ENCODE measurements at places on chromosomes 5 and 9. TPM values are rescaled to one million over a fixed set of nuclear protein-coding genes. Genes with fewer than 3 reads are reported as not detected.
A peak's percentile ranks its signal among the peaks of the same experiment; 100 is the strongest.

DNA sequence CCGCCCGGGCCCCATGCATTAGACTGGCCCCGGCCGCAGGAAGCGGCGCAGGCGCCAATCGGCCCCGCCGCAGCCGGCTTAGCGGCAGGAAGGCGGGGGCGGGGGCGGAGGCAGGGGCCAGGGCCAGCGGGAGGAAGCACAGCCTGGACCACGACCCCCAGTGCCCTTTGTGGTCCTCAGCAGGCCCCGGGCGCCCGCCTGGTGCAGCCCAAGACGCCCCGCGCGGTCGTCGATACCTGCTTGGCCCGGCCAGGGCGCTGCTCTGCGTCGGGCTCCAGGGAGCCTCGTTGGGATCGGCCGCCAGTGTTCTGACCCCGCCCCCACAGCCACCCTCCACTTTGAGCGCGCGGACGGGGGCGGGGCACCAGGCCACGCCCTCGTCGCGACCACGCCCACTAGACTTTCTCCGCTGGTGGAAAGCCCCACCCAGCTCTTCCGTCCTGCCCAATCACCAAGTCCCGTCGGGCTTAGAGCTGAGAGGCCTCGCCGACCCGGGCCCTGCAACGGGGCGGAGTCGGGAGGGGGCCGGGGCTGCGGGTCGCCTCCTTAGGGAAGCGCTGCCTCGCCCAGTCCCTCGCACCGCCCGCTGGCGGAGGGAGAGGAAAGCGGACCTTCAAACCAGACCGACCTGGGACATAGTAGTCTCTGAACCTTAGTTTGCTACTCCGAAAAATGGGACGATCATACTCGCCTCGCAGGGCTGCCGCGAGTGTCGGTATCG, at the start of gene PDLIM7:
Gene PDLIM7, minus strand, starts transcription at position 313 of the 721 bp plus-strand sequence. CDS start 1,092 bp downstream, outside the sequence.
- DNase-seq = peak; percentile 98

DNA sequence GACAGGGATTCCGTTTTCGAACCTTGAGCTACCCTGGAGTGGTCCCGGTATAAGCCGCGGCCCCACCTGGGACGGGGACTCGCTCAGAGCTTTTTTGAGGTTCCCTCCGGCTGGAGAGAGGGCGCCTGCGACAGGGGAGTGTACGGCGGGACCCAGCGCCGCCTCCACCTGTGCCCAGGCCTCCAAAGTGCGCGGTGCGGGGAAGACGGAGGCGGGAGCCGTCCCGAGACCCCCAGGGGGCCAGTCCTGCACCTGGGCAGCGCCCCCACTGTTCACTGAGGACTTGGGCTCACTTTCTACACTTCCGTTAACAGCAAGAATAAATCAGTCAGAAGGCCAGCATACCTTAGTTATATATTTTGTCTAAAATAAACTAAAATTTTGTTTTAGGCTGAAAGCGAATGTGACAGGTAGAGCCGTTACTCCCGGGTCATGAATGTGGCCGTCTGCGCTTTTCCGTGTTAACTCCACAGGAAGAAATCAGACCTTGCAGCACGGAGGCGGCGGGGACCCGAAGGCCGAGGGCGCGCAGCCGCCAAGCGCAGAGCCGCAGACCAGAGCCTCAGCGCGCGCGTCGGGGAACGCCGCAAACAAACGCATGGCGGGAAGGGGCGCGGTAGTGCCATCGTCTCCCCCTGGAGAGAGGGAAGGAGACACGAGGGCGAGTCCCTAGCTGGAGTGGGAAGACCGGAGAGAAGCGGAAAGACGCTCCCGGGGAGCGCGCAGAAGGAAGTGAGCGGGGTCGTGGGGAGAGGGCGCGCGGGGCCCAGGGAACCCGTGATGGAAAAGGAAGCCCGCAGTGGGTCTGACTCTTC, 14.1 kb downstream of the TRIM7 start:
- peak; percentile 61 for DNase-seq

DNA sequence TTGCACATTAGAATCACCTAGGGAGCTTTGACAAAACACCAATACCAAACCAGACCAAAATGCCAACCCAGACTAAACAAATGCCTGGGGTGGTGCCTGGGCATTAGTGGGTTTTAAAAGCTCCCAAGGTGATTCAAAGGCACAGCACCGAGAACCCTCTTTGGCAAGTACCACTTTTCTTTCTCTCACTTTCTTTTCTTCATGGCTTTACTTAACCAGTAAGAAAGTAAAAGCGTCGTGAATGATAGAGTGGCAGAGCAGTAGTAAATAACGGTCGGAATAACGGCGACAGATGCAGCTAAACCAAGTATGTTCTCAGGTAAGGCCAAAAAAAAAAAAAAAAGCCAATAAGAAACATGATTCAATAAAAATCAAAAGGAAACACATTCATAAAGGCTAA, 49.5 kb downstream of the ZNF608 start:
- no peak for DNase-seq

DNA sequence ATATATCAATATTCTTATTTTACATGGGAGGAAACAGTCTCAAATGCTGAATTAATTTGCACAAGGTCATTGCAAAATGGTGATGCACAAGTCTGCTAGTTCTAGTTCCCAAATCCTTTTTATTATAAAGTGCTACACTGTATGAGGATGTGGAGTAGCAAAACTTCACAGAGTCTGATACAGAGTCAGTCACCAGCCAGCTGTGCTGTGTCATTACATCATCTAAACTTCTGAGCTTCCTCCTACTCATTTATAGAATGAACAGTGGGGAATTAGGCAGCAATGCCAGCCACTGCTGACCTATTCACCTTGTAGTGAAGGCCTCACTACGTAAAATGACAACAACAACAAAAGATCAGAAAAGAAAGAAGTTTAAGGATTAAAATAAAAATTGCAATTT, 357.8 kb downstream of the TMEM167A start:
- peak; percentile 28 for DNase-seq

- DNase-seq = no peak
Observed at GRCh38 chr5:131611064-131611381, 24.0 kb downstream of the RAPGEF6 start.

DNA sequence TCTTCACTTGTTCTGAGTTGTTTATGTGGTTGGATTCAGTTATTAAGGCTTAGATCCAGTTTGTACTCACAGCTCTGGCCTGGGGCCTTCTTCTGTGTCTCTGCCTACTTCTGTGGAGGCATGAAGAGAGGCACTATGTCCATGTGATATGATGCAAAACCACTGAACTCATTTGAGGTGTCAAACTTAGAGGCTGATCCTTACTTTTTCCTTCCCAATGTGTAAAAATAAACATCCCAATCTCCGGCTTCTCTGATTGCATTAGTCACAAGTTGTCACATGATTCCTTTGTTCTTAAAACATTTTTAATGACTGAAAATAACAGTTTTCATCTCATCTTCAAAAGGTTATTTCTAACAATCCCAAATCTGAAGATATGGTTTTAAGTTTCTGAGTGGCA, 276.0 kb upstream of the RGMB start:
- no peak for DNase-seq

GRCh38 chr9:5263351-5264218, 32.4 kb downstream of the INSL4 start:
- DNase-seq = no peak

- DNase-seq = no peak
Observed at GRCh38 chr9:82547995-82548394, 514.9 kb downstream of the RASEF start.

GRCh38 chr5:180135128-180135955, 63.8 kb upstream of the RNF130 start:
- peak; percentile 94 for DNase-seq

GRCh38 chr5:1000329-1000728, 8.3 kb upstream of the NKD2 start:
- DNase-seq = no peak

DNA sequence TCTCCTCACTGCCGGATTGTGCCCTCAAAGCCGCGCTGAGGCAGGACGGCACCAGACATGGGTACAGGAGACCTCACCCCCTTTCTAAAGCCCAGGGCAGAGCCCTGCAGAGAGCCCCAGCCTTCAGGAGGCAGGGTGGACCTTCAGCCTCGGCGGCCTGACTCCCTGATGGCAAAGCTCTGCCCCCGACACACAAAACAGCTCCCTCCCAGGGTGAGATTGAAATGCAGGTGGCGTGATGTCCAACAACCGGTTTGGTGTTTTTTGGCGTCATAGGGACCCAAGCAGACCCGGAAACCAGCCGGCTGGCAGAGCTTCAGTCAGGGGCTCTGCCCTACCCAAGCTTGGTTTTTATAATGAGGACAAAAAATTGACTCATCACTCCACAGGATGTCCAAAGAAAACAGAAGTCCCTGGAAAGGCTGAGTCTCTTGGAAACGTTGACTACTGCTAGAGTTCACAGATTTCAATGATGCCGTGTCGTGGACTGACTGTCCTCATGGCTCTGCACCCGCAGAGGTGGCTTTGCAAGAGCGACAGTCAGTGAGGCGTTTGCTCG, 275.2 kb upstream of the IRX1 start:
- peak; percentile 89 for DNase-seq

- no peak for DNase-seq
Observed at GRCh38 chr5:180129291-180130190, 58.0 kb upstream of the RNF130 start.

GRCh38 chr9:4062966-4063365, 236.9 kb downstream of the GLIS3 start:
- no peak for DNase-seq

DNA sequence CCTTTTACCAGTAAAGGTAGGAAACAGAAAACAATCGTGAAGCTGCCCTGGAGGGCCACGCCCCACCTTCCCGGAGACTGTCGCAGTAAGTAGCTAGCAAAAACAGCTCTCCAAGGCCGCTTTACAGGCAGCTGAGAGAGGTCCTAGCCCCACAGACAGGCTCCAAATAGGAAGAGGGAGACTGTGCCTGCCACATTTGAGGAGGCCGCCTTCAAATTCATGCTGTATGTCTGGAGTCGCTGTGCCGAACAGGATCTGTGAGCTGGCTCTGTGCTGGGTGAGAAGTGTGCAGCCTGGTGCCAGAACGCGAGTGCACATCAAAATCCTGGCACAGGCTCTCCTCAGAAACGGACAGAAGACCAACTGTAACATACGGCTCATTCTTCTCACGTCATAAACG, 582.2 kb downstream of the CETN3 start:
- DNase-seq = peak; percentile 15

DNA sequence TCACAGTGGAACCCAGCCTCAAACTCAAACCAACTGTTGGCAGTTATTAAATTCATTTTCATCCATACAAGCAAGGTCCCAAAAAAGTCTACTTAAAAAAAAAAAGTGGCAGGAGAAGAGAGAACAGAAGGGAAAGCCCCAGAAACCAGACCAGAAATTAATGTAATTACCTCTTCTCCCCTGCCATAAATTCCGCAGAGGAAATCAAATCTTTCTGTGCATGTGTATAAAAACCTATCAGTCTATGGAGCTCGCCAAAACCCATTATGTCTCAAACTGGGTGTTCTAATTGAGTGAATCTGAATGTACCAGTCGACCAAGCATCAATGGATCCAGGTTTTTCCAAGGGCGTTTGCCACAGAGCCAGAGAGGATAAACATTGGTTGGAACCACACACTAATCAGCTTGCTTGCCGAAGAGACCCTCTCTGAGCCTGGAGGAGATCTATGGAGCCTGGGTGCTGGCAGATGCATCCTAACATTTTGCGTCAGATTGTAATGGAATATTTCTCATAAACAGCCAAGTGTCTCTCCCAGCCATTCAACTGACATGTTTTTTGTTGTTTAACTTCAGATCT, 7.9 kb upstream of the HAND1 start:
- DNase-seq = no peak

GRCh38 chr5:101271416-101271815, 368.3 kb upstream of the ST8SIA4 start:
- DNase-seq = no peak

DNA sequence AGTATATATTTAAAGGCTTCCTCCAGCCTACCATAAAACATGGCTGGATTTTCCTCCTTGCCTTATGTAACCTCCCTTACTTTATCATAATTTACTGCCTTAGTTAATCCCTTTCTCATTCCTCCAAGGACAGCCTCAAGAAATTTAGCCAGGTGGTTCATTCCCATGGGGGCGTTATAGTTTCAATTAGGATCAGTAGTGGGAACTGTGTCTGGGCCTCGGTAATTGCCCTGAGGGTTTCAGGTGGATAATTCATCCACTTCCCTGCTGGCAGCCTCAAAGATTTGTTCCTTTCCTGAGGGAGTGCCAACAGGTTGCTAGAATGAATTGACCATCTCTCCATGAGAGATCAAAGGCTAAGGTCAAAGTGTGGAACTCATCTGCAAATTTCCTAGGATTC, 4.3 kb upstream of the GM2A start:
- no peak for DNase-seq

DNA sequence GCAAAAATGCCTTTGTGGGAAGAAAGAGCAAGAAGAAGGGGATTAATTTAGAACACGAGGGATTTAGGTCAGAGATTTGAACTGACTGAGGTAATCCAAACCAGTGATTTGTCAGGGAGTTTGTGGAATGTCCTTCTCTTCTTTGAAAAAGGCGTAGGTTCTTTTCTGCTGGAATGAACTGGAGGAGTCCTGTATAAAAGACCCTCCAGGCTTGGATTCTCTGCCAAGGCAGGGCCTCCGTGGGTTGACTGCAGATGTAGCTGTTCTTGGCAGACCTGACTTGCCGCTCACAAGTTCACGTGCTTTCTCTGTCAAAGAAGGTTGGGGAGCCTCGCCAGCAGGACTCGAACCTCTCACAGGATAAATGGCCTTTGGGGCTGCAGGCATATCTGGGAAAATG, 62.8 kb upstream of the STC2 start:
- no peak for DNase-seq

- no peak for DNase-seq
Observed at GRCh38 chr5:64340293-64340692, 165.5 kb upstream of the RGS7BP start.

DNA sequence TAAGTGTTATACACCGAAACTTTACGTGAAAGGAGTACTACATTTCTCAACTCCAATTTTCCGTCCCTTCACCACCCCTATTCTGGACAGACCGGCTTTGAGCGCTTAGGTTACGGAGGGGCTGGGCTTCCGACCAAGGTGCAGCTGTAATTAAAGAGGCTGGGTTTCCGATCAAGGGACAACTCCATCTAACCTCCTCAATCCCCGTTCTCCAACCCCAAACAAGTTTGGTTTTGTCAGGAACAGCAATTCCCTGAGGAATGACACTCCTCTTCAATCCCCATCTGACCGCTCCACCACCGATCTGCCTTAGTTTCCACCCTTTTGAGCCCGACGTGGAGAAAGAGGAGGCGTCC, 577 bp downstream of the TUT7 start:
- peak; percentile 11 for DNase-seq

Gene SPEF2
- total RNA-seq = 4.2 TPM

Gene GABRP
- total RNA-seq = not detected

Gene IL13
- total RNA-seq = not detected

Gene PLEKHG4B
- not detected for total RNA-seq

Gene TLX3
- total RNA-seq = not detected

Gene TNFSF15
- 0.42 TPM for total RNA-seq

Gene AGGF1
- 19.5 TPM for total RNA-seq

Gene SPATA6L
- not detected for total RNA-seq

Gene DAB2
- total RNA-seq = 53.1 TPM

Gene NUTM2G
- not detected for total RNA-seq

Gene PCDHB2
- 7.0 TPM for total RNA-seq

Gene SPAG8
- total RNA-seq = 2.4 TPM

All from MG63 (cell line).